ENCODE measurements at places on chromosomes 13 and 19.

- no peak for DNase-seq
These were observed 91.3 kb downstream of the EDNRB start for GRCh38 chr13:77827332-77827731.

GRCh38 chr19:13079542-13079986 is 23.1 kb downstream of the LYL1 start:
- no peak for DNase-seq

DNA sequence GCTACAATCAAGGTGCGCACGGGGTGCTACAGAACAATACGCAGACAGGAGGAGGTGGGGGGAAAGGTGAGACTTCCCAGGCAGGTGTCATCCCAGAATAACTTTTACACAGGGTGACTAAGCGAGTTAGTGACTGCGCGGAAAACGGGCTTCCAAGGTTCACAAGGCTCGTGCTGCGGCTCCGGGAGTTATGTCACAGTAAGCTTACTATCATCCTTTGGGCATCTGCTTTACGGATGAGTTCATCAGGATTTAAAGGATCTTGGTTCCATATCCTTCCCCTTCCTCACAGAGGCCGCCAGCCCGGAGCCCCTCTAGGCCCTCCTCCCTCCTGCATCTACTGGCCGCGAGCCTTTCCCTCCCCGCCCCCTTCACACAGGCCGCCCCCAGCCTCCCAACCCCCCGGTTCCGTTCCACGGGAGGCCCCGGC is 474 bp upstream of the IFT88 start:
- DNase-seq, result no peak

DNA sequence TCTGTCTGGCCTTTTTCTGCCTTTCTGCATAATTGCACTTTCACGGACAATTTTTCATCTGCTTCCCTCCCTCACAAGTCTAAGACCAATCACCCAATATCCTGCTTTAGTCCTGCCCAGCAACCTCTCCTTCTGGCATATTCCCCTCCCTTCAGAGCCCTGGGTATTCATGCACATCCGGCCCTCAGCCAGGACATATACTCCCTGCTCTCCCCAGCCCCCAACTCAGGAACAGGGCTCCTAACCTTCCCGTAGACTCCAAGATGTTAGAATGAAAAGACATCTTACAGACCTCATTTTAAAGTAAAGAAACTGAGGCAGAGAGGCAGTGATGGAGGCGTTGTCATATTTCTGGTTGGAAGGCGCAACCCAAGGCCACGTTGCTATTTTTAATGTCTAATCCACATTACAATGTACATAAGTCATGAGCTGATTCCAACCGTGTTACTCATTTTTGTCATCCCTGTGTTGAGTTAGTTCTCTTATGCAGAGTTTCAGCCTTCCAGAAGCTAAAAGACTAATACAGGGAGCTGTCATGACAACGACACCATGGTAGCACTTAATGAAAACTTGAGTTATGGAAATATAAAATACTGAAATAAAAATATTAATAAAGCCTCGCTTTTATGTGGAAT is 209.2 kb downstream of the TSHZ3 start:
- no peak for DNase-seq

DNA sequence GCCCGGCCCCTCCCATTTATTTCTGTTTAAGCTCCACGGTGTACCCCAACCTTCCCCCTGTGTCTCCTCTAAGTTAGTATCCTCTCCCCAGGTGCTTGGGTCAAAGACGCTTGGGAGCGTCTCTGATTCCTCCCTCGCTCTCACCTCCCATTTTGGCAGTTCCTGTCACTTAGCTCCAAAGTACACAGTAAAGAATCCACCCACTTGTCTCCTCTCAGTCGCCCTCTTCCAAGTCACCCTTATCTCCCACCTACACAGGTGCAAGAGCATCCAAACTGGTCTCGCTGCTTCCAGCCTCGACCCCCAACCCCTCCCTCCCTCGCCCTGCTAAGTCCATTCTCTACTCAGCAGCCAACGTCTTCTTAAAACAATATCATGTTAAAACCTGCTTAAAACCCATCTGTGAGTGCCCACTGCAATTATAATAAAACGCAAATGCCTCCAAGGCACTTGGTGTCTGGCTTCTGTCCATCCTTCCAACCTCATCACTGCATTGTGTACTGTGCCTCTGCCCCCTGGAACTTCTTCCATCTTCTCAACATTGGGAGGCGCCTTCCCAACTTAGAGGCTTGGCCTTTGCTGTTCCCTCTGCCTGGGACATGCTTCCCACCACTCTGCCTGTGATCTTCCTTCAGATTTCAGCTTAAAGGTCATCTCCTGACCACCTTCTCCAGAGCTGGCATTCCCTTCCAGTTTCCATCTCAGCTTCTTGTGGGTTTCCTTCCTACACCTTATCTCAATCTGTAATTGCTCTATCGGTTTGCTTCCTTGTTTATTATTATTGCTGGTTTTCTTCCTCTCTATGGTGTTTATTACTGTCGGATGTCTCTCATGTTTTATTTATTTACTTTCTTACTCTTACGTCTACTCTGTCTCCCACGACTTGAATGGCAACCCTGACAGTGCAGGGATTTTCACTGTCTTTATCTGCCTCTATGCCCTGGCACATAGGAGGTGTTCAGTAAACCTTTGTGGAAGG is 9.5 kb upstream of the KLK14 start:
- no peak for DNase-seq

DNA sequence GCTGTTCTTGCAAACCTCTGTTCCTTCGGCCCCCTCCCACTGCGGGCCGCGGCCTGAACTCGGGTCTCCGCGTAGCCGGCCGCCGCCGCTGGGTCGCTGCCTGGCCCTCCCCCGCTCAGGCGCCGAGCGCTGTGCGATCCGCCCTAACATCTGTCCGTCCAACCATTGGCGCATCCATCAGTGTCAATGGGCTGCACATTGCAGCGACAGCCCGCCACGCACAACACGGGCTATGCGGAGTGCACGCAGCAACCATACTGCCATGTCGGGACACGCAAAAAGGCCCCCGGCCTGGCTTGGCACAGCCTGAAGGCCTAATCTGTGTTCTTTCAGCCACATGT is 2.6 kb upstream of the TSHZ3 start:
- DNase-seq, result no peak

DNA sequence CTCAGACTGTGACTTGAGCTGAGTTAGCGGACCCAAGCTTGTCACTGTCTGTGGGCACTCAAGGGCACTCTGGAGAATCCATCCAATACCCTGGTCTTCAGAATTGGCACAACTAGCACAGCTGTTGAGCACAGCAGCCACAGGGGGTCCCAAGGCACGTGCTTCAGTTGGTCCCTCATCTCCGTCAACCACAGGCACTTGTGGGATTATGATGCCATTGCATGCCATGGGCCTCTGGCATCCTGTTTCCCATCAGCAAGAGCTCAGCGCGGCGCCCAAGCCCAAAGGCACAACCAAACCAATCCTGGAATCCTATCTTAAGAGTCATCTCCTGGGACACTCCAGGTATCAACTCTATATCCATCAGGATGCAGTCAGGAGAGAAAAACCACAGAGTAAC is 3.7 kb upstream of the B3GNT8 start:
- no peak for DNase-seq

- DNase-seq, result no peak
These were observed 86.1 kb downstream of the DHRS12 start for GRCh38 chr13:51717786-51718398.

DNA sequence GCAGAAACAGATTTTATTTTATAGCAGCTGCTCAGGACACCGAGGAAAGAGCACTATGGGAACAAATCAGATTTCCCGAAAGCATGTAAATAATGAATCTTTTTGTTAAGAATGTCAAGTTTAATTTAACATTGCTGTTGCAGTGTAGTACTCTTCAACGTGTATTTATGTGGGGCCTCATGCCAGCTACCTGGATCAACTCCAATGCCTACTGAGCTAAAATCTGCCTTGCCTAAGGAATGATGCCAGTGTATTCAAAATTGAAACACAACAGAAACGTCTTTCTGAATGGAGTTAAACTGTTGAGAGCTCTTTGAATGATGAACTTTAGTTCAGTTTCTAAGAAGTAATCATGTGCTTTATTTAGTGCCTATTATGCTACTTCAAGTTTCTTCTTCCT is 1379.8 kb upstream of the ATXN8OS start:
- DNase-seq, result no peak

DNA sequence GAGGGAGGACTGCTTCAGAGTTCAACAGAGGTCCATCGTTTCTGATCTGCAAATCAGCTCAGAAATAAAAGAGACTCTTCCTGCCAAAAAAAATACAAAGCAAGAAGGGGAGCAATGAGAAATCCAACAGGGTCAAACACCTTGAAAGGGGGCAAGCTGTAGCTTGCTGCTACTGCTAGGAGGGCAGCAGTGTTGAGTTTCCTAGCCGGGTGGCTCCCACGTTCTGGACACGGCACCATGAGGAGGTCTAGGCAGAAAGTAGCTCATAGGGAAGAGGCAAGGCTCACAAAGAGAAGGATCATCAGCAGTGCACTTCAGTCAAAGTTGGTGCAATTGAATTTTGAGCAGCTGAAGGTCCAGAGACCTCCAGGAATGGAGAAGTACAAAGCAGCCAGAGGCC is 75.3 kb downstream of the FOXO1 start:
- no peak for DNase-seq

- DNase-seq, result no peak
These were observed 1.4 kb upstream of the CACNG7 start for GRCh38 chr19:53907690-53908089.

DNA sequence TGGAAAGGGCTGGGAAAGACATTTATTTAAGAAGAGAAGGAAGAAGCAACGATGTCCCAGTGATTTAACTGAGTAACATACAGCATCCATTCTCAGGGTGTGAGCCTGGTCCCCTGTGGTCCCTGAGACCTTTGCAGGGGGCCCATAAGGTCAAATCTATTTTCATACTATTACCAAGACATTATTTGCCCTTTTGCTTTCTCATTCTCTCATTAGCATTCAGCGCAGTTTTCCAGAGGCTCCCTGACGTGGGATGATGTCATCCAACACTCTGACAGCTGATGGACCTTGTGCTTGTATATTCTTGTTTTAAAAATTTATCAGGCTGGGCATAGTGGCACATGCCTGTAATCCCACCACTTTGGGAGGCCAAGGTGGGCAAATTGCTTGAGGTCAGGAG is 18.3 kb upstream of the HNRNPUL1 start:
- DNase-seq, result no peak

- DNase-seq, result no peak
These were observed 181.5 kb upstream of the TSC22D1 start for GRCh38 chr13:44757671-44758070.

- no peak for DNase-seq
These were observed 17.8 kb upstream of the ENOX1 start for GRCh38 chr13:43804461-43805070.

DNA sequence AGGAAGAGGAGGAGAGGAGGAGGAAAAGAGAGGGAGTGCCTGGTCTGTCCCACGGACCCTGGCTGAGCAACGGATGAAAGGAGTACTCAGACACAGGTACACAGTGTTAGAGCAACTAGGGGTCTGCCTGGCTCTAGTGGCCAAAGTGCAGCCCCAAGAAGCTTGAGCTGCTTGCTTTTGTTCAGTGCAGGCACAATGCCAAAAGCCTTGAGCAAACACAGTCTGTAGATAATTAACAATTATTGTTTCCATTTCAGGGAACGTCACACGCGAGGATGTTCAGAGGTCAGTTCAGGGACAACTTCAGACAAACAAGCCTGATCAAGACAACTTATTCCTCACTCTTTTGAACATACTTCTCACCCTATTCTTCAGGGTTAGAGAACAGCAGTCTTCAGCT is 32.2 kb upstream of the ZNF726 start:
- no peak for DNase-seq

DNA sequence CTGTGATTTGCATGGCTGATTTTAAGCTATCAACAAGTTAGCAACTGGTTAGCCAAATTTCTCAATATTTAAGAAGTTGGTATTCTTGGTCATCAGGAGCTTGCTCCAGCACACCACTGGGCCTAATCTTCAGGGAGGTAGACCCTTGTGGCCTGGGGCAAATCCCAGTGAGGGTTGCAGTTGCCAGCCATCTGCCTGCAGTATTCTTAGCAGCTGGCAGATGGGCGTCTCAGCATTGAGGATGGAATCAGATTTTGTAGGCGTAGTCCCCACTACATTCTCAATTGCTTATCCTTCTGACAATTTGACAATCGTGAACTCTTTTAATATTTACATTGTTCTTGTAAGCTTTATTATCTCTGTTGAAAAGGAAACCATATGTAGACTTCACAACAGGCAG is 1266.2 kb downstream of the SLITRK5 start:
- DNase-seq, result no peak

DNA sequence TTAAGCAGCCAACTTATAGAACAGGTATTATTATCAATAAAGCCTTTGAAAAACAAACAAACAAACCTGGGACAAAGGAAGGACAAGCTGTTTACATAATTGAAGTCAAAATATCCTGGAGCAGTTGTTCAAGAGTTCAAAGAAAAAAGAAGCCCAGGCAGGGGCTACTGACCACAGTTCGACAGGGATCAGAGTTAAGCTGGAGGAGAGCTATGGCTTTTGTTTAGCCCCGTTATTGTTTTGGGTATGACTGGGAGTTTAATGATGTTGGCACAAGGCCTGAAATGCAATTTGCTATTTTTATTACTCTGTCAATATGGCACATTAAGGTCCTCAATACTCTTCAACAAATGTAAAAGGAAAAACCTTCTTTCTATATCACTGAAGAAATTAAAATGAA is 624.4 kb upstream of the KLHL1 start:
- DNase-seq, result no peak

- no peak for DNase-seq
These were observed 294.1 kb downstream of the DLEU7 start for GRCh38 chr13:50549221-50549942.

GRCh38 chr19:52237771-52238400 is 31.5 kb upstream of the ZNF766 start:
- DNase-seq, result no peak

DNA sequence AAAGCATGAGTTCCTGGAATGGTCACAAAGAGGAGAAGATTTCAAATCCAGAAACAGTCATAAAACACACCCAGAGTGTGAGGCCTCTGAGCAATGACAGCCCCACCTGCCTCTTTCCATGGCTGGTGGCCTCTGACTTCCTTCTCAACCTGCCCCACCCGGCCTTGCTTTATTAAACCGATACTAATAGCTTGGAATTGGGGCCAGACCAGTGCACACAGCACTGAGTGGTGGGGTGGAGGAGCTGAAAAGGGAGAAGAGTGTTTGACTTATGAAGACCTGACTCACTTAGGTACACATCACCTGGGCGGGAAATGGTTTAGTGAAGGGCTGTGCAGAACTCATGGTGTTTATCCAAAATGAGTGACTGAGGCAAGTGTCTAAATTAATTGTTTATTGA is 20.7 kb upstream of the CEACAM6 start:
- no peak for DNase-seq

DNA sequence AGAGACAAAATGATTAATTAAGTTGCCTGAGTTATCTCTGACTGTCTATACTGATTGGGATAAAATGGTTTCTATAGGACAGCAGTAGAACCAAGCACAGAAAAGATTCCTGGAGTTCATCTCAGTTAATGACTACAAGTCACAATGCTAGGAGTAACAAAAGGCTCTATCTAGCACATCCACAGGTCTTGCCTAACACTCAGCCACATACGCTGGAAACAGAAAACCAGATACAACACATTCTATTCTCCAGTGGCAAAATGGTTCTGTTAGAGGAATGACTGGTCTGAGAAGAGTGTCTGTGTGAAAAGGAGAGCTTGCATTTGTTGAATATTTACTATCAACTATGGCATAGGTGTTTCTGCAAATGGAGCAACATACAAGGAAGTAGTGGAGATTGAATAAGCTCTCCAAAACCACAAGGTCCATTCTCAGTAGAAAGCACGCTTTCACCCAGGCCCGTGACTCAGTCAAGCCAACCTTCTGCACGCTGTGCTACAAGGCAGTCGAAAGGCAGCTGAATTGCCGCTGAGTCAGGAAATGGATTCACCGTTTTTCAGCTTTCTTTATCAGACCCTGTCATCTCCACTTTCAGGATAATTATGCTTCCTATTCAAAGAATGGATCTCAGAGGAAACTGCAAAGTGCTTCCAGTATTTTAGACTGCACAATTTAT is 761.5 kb downstream of the EFNB2 start:
- DNase-seq, result no peak

Measured in activated gamma-delta T cell (primary cell).